ENCODE measurements at places on chromosomes 3 and 15.

DNA sequence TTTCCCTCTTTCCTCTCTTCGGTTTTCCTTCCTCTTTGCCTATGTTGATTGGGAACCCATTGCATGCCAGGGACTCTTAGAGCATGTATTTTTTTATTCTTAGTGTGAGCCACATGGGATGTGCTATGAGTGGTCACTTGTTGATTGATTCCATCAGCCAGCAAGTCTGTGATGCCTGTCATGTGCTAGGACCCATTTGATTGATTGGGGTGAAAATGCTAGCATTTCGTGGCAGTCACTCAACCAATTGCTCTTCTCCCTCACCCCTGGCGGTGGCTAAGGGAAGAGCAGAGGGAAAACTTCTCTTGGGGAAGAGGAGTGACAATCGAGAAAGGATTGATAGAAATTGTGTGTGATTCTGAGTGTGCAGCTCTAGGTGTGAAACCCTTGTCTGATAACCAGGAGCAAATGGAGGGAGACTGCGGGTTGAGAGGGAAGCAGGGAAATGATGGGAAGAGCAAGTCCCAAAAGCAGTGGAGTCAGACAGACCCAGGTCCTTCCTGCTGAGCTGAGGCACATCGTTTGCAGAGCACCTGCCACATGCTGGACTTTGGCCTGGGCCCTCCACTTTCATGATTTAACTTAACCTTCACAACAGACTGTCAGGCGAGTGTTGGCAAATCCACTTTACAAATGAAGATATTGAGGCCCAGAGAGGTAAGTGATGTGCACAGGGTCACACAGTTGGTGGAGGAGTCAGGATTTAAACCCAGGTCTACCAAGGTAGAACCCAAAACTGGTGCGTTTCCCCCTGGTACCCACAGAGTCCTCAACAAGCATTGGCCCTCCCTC lies 40.0 kb downstream of the SLC6A11 start:
- no peak for DNase-seq

DNA sequence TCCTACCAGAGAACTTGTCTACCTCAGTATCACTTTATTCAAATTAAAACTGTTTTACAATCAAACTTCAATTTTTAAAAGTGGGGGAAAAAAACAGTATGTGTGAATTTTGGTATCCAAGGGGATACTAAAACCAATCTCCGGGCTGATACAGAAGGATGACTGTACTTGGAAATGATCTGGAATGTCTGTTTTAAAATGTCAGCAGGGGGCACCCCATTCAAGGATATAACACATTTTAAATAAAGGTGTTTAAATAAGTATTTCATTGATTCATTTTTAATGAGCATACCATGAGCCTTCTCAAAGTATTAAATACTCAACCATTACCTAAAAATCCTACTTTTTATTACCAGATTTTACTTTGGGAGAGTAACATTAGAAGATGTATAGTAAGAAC lies 67.9 kb downstream of the ULK4 start:
- peak; percentile 49 for DNase-seq

DNA sequence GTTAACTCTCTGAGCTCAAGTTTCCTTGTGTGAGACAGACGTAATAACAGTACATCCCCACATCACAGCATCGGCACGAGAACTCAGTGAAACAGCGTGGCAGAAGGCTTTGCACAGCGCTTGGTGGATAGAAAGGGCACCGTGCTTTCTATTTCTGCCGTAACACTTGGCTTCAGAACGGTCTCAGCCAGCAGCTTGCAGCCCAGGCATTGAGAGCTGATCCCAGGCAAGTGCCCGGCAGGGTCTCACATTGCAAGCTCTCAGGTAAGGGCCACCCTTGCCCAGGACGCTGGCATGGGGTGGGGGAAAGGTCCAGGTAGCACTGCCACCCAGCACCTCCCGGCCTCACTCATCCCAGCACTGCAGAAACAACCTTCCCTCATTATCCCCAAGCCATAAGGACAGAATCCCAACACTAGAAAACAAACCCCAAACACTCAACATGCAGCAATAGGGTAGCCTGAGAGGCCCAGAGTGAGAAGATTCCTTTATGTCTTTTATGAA lies 70.5 kb upstream of the ITGA11 start:
- no peak for DNase-seq

GRCh38 chr3:64332459-64333350 lies 107.4 kb upstream of the PRICKLE2 start:
- DNase-seq = no peak

DNA sequence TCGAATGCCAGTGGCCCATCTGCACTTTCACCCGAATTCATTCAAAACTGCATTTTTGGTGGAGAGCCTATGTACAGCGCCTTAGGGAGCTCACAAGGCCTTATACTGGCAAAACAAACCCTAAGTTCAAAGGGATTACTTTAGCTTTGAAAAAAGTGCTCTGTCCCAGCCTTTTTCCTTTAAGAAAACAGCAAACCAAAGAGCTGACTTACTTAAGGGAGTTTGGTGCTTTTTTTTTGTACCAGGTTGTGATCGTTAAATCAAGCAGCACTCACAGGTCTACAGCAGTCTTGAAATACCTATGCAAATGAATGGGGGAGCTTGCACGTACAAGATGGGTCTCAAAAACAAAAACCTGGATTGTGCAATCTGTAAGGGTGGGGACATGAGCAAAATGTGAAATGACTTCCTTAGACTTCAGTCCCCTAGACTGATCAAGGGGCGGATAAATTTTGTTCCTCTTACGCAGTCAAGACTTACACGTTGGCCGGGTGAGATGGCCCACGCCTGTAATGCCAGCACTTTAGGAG lies 11.6 kb upstream of the PIK3CB start:
- no peak for DNase-seq

GRCh38 chr15:61946778-61947177 lies 113.5 kb downstream of the VPS13C start:
- peak; percentile 20 for DNase-seq

DNA sequence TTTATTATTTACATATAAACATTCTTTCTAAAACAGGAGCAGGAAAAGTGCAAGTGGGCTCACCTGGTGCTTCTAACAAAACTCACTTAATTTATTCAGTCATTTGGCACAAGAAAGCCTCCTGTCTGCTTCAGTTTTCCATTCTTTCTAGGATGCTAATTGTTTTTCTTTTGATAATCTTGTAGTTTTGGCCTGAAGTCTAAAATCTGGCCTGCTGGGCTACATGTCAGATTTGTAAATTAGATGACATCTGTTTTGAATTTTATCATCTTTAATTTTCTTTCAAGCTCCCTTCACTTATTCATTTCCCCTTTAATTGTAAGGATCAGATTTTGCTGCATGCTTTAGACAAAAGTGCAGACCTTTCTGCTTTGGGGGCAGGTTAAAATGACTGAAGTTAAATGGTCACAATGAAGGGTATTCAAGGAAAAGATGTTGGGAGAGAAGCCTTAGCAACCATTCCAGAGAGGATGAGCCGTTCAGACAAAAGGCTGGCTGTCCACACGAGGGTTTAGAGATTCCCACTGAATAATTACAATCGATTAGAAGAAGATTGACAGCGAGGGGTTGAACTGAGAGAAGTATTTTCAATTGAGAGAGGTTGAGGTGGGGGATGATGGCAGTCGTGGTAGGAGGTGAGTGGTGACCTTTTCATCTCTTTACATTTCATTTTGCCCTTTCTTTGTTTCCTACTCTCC lies 59.9 kb upstream of the PTX3 start:
- no peak for DNase-seq

- DNase-seq = no peak
Observed at GRCh38 chr3:134378384-134378783, 4.1 kb upstream of the AMOTL2 start.

GRCh38 chr3:64295594-64295993 lies 70.3 kb upstream of the PRICKLE2 start:
- DNase-seq = peak; percentile 83

- no peak for DNase-seq
Observed at GRCh38 chr3:108225221-108225620, 3.0 kb upstream of the IFT57 start.

GRCh38 chr15:68375716-68376220 lies 56.2 kb downstream of the ITGA11 start:
- no peak for DNase-seq

- DNase-seq = no peak
Observed at GRCh38 chr3:46857485-46858341, 5.5 kb downstream of the MYL3 start.

DNA sequence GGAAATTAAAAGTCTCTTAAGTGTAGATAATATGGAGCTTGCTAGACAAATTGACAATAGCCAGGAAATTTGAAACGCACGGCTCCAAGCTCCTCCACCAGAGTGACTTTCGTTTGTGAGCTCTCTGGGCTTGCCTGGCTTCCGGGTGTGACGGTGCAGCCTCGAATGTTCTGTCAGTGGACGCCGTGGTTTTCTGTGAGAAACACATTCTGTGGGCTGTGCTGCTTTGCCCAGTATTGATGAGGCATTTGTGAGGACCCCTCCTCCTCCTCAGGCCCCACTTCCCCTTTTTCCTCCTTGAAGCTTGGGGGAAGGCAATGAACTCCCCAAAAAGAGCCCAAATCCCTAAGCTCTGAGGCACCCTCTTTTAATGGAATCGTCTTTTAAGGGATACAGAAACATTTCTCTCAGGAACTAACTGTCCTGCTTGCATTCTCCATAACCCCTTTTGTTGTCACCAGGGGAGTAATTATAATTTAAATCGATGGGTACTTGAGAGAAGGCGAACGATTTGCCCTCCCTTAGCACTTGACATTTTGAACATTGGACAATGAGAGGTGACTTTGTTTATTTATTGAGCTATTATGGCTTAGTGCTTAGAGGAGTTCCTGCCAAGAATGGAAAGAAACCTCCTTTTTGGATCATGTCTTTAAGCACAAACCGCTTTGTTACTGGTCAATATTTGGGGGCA lies 40.8 kb downstream of the POLR2M start:
- DNase-seq = no peak

GRCh38 chr15:85598219-85598618 lies 196.5 kb downstream of the KLHL25 start:
- no peak for DNase-seq

DNA sequence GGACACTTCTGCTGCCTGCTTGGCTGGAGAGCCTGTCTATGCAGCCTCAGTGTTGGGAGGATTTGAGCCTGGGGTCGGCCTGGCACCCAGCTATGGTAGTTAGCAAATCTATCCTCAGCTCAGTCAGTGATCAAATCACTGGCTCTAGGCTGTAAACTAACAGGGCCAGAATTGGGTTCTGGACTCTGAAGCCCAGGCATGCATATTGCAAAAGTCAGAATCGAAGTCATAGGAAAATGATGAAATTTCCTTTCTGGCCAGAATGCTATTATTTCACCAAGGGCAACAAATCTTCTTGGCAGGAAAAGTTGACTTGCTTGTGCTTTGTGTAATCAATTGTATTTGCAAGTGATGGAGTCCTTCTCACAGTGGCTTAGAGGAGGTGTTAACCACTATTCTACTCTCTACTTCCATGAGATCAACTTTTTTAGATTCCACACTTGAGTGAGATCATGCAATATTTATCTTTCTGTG lies 482.6 kb upstream of the TPRG1 start:
- DNase-seq = peak; percentile 40

GRCh38 chr15:52006702-52007340 lies 12.2 kb upstream of the MAPK6 start:
- no peak for DNase-seq

DNA sequence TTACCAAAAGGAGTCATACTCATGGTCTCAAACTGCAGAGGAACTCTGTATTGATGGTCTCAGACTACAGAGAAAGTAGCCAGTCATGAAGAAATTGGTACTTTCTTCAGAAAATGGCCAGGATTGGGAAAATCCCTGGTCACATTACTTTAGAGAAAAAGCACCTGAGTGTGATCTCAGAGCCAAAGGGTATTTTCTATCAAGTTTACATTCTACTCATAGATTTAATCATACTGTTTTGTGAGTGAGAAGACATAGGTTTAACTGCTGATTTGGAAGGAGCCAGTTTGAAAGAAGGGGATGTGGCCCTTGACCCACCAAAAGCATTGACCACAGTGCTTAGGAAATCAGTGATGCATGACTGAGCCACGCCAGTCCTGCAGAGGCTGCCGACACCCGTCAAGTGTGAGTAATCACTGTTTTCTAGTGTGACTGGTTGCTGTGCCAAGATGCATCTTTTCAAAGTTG lies 203.6 kb downstream of the AKAP13 start:
- peak; percentile 86 for DNase-seq

DNA sequence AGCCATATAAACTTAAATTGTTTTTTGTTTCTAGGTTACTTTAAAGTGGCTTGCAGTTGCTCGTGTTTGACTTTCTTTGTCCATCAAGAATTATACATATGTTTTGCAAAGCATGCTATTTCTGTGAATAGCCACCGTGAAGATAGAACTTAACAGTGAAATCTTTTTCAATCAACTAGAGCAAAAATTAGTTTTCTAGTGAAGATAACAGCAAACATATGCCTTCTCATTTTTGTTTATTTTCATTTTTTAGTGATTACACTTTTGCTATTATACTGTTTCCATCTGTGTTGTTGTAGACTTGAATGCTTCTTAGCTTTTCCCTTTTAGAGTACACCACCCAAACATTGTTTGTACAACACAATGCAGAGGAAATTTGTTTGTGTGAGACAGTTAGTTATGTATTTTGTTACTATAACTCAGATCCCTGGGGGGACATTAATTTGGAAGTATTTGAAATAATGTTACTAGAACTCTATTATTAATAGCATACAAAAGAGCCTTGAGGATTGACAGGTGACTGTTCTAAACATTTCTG lies 62.8 kb downstream of the CRYBG3 start:
- no peak for DNase-seq

GRCh38 chr15:65835447-65835846 lies 33.8 kb upstream of the RAB11A start:
- DNase-seq = no peak

DNA sequence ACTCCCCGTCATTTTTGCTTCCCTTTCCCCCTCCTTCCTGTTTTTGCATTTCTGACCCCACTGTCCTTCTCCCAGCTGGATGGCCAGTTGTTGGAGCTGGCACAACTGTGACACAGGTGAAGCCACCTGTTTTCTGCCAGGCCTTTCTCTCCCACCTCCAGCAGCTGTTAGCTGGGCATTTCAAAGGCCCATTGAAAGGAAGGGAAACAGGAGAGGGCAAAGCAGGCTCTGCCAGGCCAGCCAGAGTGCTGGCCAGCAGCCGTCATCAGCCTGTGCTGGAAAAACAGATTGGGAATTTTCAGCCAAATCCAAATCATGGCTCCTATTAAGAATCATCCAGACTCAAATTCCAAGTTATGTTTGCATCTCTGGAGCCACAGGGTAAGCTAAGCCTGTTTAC lies 155.2 kb upstream of the C2CD4B start:
- DNase-seq = no peak

- DNase-seq = peak; percentile 39
Observed at GRCh38 chr3:142844339-142844977, 44.4 kb downstream of the PCOLCE2 start.

- peak; percentile 84 for DNase-seq
Observed at GRCh38 chr3:32045091-32045915, 61.1 kb upstream of the GPD1L start.

- DNase-seq = no peak
Observed at GRCh38 chr3:117217355-117217754, 507.8 kb downstream of the TUSC7 start.
